ENCODE measurements at places on chromosomes 3 and 15.

DNA sequence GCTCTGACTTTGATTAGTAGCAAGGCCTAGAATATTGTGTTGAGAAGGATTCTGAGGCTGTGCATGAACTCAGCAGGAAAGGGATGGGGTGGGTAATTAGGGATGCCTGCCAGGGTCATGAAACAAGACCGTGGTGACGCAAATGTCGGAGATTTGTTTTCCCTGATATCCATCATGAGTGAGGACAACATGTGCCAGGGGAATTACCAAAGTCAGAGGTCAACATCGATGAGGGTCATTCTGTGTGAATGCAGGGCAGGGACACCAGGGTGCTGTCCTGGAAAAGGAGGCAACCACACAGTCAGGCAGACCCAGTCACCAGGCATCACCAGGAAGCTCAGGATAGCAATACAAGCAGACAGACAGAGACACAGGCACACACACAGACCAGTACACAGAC, 52.2 kb downstream of the SLCO2A1 start:
- no peak for DNase-seq

GRCh38 chr3:23885210-23885609, 31.6 kb downstream of the NKIRAS1 start:
- DNase-seq, result no peak

DNA sequence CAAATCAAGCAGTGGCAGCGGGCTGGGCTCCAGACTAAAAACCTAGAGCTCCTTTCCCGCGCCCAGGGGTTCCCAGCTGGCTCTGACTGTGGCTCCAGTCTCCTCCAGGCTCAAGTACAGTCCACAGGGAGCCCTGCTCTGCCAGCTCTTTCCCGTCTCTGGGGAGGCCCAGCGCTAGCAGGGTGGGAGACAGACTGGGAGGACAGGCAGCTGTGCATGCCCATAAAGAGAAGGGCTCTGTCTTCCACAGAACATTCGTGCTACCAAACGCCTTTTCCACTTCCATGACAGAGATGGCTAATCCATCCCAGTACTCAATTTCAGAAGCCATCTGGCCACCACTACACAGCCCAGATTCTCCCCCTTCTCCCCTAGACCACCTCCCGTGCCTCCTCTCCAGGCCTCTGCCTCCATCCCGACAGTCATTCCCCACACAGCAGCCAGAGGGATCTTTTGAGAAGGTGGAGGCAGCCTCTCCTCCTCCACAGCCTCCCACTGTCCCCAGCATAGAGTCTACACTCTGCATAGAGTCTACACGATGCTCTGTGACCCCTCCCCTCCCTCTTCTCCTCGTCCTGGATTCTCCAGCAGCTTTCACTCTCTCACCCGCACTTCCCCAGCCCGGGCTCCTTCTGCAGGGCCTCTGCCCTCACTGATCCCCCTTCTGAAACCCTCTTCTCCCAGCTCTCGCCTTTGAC, 6.8 kb upstream of the DUSP7 start:
- DNase-seq, result no peak

- no peak for DNase-seq
These were observed 781.6 kb upstream of the CFAP20DC start for GRCh38 chr3:59831394-59831793.

DNA sequence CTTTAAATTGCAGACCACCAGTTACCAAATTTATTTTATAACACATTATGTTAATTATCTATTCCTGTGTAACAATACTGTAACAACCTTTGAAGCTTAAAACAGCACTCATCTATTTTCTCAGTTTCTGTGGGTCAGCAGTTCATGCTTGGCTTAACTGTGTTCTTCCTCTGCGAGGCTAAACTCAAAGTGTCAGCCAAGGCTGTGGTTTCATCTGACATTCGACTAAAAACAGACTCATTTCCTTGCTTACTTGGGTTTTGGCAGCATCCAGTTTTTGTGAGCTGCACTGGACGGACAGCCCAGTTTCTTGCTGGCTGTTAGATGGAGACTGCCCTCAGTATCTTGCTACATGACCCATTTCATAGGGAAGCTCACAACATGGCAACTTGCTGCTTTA, 247.3 kb upstream of the KCNH8 start:
- DNase-seq, result no peak

- DNase-seq, result no peak
These were observed 84.5 kb upstream of the C3orf80 start for GRCh38 chr3:160140756-160141155.

GRCh38 chr15:98009971-98010370, 49.5 kb downstream of the ARRDC4 start:
- no peak for DNase-seq

DNA sequence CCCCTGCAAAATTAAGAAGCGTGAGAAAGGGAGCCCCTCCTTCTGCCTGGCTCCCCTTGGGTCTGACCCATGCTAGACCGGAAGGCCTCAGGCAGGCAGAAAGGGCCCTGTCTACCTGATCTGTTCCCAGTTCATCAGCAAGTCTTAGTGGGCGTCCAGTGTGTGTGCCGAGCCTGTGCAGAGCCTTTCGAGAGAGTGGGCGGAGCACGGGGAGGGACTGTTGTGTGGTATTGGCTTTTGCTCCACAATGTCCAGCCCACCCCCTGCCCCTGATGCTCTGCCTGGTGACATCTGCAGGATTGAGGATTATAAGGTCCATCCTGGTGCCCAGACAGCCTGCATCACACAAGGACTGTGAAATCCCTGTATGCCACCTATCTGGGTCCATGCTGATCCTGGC, 82.9 kb downstream of the CHDH start:
- DNase-seq, result no peak

DNA sequence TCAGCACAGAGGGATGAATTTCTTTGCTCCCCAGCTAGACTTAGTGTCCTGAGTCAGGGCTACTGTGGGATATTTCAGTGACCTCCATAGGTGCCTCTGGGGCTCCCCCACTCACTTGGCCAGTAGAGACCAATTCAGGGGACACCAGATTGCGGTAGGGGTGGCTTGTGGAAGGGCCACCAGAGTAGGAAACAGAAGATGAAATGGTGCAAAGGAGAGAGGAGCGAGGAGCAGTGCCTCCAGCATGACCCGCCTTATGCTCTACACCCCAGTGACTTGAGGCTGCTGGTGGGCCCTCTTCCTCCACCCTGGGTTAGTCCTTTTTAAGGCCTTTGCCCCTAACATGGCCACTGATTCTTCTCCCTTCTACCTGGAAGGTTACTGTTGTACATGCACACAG, 2.5 kb downstream of the AEN start:
- DNase-seq, result no peak

- DNase-seq, result no peak
These were observed 35.3 kb upstream of the SNRPN start for GRCh38 chr15:24919446-24919845.

DNA sequence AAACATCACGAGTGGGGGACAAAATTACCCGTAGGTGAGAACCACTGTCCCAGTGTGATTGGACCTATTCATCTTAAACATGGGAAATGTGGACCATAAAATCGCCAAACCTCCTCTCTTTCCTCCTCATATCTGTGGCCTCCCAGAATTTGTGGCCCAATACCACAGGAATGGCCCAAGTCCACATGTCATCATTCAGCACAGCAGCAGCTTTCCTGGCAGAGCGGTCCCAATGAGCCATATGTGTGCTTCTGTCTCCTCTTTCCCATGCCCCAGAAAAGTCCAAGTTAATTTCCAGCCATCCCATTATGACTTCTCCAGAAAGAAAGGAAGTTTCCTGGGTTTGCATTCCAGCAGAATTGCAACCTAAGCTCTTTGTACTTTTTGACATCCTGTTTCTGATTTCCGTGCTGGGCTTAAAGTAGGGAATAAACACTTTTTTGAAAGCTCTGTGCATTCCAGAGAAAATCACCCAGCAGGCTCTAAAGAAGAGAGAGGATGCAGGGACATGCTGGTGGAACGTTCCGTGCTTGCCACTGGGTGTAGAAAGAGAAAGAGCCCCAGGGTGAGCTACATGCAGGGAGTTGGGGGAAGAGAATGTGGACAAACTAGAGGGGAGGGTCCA, 259.4 kb upstream of the PROK2 start:
- no peak for DNase-seq

- no peak for DNase-seq
These were observed 325.9 kb downstream of the MECOM start for GRCh38 chr3:169337500-169338078.
